ENCODE measurements at places on chromosomes 4 and X.

GRCh38 chr4:3220476-3221183 is 28.3 kb upstream of the MSANTD1 start:
- no peak for DNase-seq

DNA sequence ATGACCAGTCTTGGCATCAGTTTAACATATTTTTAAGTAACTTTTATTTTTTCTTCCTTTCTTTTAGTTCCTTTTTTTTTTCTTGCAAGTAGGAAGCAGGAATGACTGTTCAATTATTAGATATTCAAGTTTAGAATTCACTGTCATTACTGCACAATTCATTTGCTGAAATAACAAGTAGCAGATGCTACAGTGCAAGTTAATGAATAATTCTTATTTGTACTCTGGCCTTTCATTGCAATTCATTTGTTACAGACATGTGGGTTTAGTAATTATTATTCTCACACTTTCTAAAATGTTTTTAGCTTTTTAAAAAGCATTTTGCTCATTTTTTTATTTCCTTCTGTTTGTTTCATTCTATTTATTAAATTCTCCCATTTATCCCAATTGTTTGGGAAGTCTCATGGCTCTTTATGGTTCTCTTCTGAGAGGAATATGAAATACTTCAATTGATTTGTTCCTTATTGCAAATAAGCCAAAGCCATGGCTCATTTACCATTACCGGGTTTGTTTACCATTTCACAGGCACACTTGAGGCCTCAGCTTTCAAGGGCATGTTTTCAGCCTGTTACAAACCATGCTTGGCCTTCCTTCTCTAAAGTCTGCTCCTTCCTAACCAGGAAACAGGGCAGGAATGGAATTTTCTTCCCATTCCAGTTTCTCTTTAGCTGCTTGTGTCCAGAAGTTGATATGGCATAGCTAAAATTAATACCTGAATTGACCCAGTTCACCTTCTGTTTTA is 4.6 kb upstream of the DCAF4L1 start:
- DNase-seq = no peak

DNA sequence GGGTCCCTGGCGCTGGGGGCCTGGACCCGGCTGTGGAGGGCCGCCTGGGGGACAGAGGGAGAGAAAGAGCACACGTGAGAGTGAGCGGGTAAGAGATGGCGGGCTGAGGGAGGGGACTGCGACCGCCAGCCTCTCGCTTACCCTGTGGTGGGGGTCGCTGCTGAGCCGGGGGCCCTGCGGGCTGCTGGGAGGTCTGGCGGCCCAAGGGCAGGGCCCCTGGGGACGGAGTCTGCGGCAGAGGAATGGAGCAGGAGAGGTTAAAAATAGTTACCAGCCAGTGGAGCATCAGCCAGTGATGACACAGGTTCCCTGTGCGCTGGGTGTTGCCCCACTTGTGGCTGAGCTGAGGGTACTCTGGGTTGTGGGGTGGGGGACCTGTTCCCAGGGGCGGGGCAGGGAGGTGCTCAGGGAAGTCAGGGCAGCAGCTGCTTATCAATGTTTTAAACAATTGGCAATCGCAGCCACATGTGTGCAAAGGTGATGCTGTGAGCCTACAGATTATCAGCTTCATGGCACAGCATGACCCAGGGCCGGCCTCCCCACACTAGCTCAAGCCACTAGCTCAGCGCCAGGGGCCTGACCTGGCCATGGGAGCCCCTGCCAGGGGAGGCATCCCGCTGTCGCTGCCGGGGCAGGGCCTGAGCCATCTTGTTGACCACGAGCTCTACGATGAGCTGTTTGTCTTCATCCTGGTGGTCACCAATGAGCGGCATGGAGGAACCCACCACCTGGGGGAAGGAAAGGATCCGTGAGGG is 7.5 kb upstream of the TIMP1 start:
- DNase-seq = no peak

- no peak for DNase-seq
Measured at GRCh38 chrX:47285836-47286320, 53.1 kb downstream of the USP11 start.

DNA sequence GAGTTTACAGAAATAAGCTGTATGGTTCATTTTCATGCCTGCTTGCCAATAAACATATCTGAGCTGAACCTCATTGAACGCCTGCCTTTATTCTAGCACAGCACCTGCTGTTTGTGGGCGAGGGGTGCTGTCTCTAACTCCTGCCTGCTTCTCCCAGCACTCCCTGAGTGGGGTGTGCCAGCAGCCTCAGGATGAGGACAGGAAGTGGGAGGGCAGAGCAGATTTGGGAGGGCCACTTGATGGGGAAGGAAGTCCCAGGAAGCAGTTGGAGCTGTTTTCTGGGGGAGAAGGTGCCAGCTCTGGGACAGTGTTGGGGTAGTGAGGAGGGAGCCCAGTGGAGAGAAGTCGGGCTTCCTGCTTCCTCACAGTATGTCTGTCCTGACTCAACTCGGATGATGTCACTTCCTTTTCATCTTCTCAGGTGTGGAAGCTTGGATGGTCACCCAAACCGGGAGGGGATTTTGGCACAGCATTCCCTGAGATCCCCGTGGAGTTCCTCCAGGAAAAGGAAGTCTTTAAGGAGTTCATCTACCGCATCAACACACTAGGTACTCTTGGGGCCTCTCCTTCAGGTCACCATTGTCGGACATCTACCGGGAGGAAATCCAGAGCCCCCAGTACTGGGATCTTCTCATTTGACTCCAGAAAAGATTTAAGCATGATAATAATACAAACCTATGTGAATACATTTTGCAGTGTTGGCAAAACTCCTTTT is 29.0 kb upstream of the MSANTD1 start:
- DNase-seq = no peak

DNA sequence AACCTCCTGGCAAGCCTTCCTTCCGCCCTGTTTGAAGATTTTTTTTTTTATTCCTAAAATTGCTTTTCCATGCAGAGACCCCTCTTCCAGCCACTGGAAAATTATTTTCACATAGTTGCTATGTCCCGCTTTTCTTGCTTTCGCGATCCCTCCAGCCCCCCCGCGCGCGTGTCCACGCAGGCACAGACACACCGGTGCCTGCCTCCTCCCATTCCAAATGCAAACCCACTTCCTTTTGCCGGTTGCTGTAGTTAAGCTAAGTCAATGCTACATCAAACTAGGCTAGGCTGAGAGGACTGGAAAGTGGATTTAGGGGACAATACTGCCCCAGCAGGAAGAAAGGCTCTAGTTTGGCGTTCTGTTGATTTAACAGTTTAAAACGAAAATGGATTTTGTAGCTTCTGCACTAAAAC is 111.0 kb downstream of the DHX15 start:
- no peak for DNase-seq

GRCh38 chr4:175622887-175623286 is 189.2 kb downstream of the GPM6A start:
- DNase-seq = no peak

GRCh38 chr4:168098248-168098717 is 5.9 kb downstream of the ANXA10 start:
- no peak for DNase-seq

GRCh38 chr4:2174061-2174460 is 67.9 kb downstream of the HAUS3 start:
- no peak for DNase-seq

DNA sequence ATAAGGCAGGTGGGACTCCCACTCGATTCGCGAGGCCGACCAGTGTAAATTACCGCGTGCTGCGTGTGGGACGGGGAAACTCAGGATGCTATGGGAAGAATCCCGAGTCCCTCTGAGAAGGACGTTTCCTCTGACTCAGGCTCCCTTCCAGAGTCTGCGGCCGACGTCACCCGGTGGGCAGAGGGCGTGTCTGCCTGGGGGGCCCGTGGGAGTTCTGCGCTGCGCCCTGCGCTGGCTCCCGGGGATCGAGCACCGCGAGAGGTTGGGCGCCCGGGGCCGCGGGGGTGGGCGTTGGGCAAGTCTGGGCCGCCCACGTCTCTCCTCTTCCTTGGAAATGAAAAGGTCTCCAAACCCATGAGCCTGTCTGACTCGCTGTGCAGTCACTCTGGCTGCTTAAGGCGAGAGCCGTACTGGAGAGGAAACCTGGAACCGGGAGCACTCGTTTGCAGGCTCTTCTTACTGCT is 568 bp downstream of the NIPAL1 start:
- peak; percentile 82 for DNase-seq

DNA sequence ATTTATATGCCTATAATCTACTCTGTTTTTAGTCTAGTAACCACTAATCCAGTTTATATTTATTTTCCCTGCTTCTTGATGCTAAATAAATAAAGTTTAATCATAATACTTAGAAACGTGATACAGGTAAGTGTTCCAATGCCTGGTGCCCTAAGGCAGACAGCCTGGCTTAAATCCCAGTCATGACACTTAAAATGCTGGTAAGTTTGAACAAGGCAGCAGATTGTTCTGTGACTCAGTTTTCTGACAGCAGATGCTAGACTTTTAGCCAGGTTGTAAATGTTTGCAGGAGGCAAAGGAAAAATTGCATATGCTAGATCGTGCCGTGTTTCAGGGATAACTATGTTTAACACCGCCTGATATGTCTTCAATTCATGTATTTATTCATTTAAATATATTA is 2661.6 kb downstream of the PCDH7 start:
- no peak for DNase-seq

DNA sequence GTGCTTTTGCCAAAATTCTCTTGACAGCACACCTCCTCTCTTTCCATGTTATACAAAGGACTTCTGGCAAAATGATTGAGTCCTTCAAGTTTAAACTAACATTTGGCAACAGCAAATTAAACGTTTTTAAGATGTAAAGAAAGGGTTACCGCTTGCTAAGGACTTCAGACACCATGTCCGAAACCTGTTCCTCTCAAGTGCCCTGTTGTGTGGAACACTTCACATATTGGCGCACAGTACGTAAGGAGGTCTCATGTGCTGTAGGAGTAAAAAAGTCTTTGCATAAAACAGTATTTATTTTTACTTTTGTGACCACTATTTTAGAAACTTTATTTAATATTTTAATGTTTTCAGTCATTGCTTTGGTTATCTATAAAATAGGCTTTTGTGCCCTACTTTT is 33.7 kb upstream of the HPRT1 start:
- no peak for DNase-seq

DNA sequence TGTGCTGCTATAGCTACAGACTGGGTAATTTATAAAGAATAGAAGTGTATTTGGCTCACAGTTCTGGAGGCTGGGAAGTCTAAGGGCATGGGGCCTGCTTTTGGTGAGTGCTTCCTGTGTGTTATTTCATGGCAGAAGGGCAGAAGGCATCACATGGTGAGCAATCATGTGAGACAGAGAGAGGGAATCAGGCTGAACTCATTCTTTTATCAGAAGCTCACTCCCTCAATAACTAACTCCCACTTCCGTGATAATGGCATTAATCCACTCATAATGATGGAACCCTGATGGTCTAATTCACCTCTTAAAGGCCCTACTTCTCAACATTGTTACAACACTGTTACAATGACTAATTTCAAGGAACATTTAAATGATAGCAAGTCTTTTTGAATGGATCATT is 129.4 kb downstream of the FAT4 start:
- DNase-seq = no peak

DNA sequence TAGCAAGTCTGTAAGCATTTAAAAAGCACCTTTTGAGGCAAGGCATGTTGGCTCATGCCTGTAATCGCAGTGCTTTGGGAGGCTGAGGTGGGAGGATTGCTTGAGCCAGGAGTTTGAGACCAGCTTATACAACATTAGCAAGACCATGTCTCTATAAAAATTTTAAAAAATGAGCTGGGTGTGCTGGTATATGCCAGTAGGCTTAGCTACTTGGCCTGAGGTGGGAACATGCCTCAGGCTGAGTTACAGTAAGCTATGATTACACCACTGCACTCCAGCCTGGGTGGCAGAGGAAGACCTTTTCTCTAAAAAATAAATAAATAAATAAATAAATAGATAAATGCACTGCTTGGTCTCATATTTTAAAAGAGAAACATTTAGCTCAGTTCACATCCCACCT is 26.8 kb downstream of the BLTP1 start:
- no peak for DNase-seq

- DNase-seq = peak; percentile 3
Measured at GRCh38 chr4:52143815-52144214, 92.7 kb downstream of the SPATA18 start.

DNA sequence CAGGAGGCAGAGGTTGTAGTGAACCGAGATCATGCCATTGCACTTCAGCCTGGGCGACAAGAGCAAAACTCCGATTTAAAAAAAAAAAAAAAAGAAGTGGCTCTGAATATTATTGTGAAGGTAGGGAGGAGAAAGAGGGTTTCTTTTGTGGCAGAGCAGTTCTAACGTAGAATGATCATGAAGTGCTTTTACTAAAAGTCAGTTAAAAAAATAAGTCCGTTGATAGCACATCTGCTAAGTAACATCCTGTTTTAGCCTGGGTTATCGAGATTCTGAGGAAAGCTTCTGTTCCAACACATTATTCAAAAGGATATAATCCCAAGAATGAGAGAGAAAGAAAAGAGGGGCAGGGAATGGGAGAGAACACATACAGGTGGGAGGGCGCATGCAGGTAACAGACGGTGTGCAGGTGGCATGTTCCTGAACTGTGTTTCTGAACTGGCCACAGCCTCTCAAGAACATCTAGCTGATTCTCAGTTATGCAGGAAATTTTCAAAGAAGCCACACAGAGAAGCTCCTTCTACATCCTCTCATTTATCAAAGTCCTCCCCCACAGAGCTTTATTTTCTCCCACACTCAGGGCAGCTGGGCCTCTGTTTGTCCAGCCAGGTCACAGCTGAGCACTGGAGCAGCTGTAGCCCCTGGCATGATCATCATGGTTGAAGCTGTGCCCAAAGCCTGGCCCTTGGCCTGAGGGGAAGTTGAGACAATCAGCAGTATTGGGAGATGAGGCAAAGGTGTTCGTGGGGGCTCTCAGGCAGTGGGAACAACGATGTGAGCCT is 342.3 kb downstream of the ZNF674 start:
- no peak for DNase-seq

- peak; percentile 32 for DNase-seq
Measured at GRCh38 chr4:153115322-153116290, 88.6 kb upstream of the TRIM2 start.

DNA sequence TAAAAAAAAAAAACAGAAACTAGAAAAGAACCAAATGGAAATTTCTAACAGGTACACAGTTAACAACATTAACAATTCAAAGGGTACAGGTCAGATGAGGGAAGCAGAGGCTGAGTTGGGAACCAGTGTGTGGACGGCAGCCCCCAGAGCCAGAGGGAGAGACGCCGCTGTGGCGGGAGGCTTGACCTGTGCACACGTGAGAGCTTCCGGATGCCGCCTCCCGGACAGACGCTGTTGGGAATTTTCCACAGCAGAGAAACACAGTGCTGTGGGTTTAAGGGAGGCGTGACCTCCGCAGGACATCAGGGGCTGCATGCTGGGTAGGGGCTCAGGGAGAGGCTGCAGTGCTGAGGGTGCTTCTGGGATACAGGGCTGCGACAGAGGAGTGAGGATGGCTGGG is 22.2 kb downstream of the TACC3 start:
- DNase-seq = no peak

- no peak for DNase-seq
Measured at GRCh38 chrX:21725916-21726315, 32.0 kb downstream of the SMPX start.

DNA sequence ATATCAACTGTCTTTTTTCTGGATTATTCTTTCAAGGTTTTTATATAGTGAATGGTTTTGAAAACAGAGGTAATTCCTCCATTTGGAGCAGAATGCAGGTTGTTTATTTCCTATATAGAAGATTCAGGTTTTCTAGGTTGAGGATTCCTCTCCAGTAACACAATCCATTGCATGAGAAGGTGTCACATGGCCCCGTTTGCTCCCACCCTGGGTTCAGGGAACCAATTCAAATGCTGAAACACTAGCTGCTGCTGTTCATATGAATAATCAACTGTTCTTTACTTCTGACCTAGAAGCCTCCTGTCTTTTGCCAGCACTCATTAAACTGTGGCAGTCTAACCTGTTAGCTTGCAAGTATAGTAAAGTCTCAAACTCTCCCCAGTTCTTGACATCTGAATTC is 1316.9 kb upstream of the TENM3 start:
- DNase-seq = no peak

- DNase-seq = no peak
Measured at GRCh38 chr4:113701169-113701568, 60.4 kb downstream of the CAMK2D start.

Data from inflammatory macrophage treated with lipopolysaccharide for 1 hour (primary cell).